ENCODE measurements at places on chromosomes 6 and 20.

DNA sequence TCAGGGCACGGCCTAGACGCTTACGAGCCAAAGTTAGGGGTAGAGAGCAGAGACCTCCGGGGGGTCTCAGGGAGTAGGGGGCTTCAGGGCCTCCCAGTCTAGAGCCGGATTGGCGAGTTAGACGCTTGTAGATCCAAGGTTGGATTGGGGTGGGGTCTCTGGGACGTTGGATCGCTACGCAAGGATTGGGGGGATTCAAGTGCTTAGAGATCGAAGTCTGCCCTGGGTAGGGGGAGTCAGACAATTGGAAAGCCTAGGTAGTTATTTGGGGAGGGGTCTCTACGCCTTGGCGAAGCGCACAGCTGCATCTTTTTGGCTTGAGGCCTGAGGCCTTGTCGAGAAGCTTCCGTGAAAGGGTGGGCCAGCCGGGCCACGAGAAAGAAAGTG, 469 bp downstream of the STX16 start:
- no peak for DNase-seq

DNA sequence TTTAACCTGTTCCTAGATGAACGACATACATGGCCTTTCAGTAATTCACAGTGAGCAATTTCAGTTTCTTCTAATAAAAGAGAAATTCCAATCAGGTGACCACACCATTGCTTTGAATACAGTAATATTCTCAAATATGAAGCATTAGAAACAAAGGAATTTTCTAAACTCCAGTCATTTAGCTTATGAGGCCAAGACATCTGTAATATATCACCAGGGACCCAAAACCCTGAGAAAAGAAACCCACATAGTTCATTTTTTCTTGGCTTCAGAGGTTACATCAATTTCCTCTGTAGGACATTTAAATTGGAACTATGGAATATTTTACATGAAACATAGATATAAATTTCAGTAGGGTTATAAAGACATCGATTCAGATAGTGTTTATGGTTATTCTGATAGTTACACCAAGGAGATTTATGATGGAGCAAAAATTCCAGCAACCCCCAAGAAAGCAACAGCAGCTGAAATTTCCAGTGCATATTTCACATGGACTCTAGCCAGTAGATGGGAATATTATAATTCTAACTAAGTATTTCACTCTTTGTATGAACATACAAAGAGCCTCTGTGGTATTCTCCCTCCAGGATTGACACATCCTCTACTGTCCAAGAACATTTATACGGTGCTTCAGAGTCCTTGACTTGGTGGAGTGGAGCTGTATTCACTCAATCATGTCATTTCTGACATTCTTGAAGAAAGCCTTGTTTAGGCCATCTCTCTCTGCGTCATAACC, 82.9 kb downstream of the ADGRG6 start:
- no peak for DNase-seq

DNA sequence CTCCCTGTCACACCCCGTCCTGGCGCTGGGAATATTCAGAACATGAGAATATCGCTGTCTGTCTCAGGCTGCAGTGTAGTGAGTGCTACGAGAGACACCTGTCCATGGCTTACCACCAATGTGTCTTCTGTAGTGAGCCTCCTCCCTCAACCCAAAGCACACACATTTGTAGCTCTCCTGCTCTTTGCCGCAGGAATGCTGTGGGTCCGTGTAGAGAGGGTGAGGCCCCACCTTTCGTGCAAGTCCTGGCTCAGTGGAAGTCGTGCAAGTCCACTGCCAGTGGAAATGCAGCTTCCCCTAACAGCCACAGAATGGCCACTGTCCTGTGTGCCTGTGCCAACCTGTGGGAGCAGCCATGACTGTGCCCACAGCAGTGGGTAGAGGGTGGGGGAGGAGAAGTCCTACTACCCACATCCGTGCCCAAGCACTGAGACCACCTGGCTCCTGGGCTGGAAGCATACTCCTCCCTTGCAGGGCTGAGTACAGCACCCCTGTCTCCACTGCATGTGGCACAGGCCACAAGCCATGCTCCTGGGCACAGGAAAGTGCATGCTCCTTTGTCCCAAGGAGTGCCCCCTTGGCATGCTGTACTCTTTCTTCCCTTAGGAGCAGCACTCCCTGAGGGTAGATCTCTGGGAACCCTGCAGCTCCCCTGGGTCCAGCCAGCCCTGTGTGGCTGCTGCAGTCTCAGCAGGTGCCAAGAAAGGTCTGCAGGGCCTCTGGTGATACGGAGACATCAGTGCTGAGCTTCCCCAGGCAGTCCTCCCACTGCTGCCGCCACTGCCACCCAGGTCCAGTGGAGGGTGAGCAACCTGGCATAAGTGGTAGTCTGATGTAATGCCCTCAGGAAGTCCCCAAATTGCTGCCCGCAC, 28.0 kb downstream of the IGF2R start:
- no peak for DNase-seq

DNA sequence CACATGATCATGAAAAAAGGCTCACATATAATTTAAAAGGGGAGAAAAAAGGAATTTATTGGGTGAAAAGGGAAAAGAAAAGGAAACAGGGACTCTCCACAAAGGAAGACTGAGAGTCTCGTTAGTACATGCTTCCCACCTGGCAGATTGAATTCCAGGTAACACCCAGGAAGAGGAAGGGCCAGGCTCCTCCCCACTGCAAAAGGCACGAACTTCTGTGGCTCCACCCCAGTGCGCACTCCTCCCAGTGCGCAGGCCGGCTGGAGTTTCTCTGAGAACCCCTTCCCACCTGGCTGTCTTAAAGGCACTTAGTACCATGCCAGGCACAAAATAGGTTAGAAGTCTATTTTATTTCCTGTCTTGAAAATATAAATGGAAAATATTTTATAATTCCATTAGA, 129.8 kb downstream of the COL12A1 start:
- no peak for DNase-seq

GRCh38 chr20:36861625-36861874, 14.4 kb upstream of the TLDC2 start:
- no peak for DNase-seq

- DNase-seq = no peak
These were observed 42.0 kb downstream of the THEMIS start for GRCh38 chr6:127858727-127859391.

DNA sequence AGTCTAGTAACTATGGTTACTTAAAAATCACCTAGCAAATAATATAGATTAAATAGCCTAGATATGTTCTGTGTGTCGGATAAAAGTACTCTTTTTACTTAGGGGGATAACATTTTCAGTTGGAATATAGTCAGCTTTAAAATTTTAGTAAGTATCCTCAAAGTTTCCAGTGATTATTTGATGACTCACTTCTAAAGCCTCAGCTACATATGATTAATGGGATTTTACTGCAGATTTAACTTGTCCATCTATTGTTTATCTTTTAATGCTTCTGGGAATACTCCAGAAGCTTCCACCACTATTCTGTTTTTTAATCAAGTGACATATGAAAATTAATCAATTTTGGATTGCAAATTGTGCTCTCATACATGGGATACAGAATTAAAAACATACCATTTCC, 8.7 kb upstream of the TENT5A start:
- no peak for DNase-seq

DNA sequence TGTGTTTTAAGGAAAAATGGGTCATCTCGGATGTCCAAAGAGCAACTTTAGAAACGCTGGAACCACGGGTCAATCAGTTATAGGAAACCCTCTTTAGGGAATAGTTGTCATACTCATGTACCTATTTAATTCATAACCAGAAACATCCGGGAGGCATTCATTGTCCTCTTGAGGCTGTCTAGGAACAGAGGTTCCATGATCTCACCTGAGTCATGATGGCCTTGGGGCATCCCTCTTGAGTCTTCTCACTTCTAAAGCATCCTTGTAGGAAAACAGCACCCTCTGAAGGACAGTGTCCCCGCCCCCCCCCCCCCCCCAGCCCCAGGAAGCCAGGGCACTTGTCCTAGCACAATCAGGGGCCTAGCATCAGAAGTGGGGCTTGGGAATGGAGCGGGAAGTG, 46.3 kb upstream of the CDH4 start:
- no peak for DNase-seq

- DNase-seq = no peak
These were observed 7.9 kb upstream of the GPRC6A start for GRCh38 chr6:116836606-116837342.

- DNase-seq = no peak
These were observed 572.9 kb upstream of the NOX3 start for GRCh38 chr6:156028335-156029131.

DNA sequence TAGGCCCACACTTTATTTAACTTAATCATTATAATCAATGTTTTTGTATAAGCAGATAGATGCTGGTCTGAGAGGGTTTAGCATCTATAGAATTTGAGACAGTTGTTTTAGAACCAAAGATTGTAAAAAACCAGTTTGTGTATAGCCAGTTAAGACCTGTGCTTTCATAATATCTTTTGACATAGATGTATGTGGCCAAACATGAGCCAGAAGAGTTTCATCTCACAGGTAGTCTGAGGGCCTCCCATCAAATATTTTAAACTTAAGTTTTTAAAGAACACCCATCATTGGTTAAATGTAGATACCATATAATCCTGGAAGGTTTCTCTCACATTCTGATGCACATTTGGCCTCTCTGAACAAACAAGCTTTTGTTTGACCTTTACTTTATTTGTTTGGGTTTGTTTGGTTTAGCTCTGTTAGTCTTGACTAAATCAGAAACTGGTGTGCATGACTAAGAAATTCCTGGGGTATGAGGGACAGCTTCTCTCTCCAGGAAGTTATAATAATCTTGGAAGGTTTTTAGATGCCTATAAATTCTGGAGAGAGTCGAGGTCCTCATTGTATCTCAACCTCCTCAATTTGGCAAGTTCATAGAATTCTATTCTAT, 58.0 kb upstream of the TMEM200A start:
- DNase-seq = no peak

- DNase-seq = no peak
These were observed 141.3 kb downstream of the TRMT11 start for GRCh38 chr6:126127659-126128058.

DNA sequence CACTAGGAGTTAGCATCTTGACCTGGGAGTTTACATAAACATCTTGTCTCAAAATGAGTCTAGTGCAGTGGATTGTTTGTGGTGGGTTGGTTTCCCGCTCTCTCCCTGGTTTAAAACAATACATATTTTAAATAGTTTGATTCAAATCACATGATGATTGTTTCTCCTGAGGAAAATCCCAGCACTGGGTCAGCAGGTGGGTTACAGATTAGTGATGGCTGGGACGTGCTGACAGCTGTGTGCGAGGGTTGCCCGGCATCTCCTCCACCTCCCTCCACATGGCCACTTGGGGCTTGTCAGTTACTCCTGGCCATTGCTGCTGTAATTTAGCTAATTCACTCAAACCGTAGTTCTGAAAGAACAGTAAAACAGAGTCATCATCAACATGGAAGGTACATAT, 306.4 kb upstream of the CITED2 start:
- no peak for DNase-seq

DNA sequence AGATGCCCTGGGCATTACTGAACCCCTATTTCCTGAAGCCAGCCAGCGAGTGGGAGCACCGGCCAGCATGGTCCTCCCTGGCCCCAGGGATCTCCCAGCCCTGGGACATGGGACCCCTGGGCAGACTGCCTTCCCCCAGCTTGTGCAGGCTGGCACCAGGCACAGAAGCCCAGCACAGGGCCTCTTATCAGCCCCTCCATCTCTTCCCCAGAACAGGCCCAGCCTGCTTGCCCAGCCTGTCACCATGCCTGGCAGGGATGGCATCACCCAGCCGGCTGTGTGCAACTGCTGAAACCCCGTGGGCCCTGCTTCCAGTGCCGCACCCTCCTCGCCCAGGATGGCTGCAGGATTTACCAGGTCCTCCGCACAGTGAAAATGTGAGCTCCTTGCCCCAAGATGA, 6.1 kb upstream of the OSBPL2 start:
- no peak for DNase-seq

- no peak for DNase-seq
These were observed 362 bp downstream of the DUSP22 start for GRCh38 chr6:292506-293192.

Measured in glomerular endothelial cell (primary cell).